ENCODE measurements at places on chromosomes 6 and 20. TPM values are rescaled to one million over a fixed set of nuclear protein-coding genes. Genes with fewer than 3 reads are reported as not detected.

CPNE5 gene
- 4.2 TPM for total RNA-seq

SEMG1 gene
- not detected for total RNA-seq

NFATC2 gene
- 11.7 TPM for total RNA-seq

CENPW gene
- total RNA-seq = not detected

OPRL1 gene
- total RNA-seq = not detected

- no peaks in the 10 kb centered on the region for H3K27me3 ChIP-seq
- H3K27ac ChIP-seq = no peak overlapping the region
- no peak for DNase-seq
Observed at GRCh38 chr6:149896491-149896890, 1.4 kb downstream of the RAET1E start.

GRCh38 chr20:1816384-1817381 is 78.5 kb upstream of the SIRPA start:
- H3K4me3 ChIP-seq = no peak overlapping the region
- H3K36me3 ChIP-seq = no peaks in the 10 kb centered on the region
- no peaks in the 10 kb centered on the region for H3K4me1 ChIP-seq
- H3K27ac ChIP-seq = no peak overlapping the region
- no peak for DNase-seq
- H3K27me3 ChIP-seq = no peaks in the 10 kb centered on the region

- no peak overlapping the region for H3K27ac ChIP-seq
- DNase-seq = no peak
- H3K27me3 ChIP-seq = no peaks in the 10 kb centered on the region
- no peaks in the 10 kb centered on the region for H3K36me3 ChIP-seq
Observed at GRCh38 chr6:139852488-139853140, 478.2 kb upstream of the CITED2 start.

DNA sequence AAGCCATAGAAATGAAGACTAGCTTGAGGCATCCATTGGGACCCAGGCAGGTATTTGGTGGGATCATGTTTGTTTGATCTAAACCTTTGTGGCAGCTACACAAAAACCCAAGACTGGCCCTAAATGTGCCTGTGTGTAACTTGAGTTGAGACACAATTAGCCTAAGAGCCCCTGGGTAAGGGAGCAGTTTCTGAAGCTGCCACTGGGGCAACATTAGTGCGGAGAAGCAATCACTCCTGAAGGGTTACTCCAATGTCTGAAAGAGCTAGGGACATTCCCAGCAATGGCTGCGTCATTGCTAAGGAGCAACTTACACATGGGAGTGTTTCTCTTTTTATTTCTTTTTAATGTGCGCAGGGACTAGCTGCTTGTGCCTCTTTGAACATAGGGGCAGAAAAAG is 67.9 kb upstream of the EEF1E1 start:
- no peak overlapping the region for H3K4me3 ChIP-seq
- H3K27ac ChIP-seq = no peak overlapping the region
- H3K4me1 ChIP-seq = no peaks in the 10 kb centered on the region
- no peaks in the 10 kb centered on the region for H3K27me3 ChIP-seq
- H3K36me3 ChIP-seq = no peaks in the 10 kb centered on the region

DNA sequence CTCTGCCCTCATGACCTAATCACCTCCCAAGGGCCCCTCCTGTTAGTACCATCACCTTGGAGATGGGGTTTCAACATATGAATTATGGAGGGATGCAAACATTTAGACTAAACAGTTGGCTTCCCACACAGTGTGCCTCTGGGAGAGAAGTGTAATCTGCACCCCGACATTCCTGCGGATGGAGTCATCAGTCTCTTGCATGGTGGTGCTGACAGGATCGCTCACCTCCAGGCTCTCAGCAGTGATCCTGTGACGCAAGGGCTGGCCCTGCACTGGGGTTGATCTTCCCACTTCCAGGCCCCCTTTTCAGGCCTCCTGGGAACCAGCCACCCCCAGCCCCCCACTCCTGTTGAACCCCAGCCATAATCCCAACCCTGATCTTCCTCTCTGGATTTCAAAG is 16.0 kb upstream of the PI16 start:
- no peak overlapping the region for H3K4me3 ChIP-seq
- no peaks in the 10 kb centered on the region for H3K4me1 ChIP-seq
- no peaks in the 10 kb centered on the region for H3K36me3 ChIP-seq
- no peak overlapping the region for H3K27ac ChIP-seq

DNA sequence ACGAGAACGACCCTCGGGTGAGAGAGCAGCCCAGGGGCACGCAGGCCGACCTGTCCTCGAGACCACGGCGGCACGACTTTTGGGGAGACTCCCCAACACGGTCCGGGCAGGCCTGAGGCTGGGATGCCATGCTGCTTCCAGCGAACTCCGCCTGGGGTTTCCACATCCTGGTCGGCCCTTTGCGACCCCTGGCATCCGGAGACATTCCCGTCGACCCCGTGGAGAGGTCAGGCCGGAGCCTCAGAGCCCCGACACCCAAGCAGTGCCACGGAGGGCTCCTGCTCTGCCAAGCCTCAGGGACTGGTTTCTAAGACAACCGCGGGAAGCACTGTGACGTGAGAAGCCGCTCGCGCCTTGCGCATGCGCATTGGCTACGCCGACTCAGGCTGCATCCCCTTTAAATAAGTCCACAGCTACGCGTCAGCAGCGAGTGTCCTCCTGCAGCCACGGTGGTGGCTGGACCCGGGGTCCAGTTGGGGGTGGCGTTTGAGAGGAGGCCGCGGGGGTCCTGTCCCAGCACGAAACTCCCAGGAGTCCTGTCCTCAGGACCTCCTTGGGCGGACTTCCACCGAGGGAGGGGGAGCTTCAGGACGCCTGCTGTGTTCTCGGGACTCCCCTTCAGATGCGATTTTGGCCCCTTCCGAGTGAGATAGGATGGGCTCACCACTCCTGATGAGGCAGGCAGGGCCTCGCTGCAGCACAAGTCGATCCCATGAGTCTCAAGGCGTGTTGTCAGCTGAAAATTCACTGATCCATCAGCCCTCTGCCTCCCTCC is 1089.3 kb upstream of the DEFB115 start:
- DNase-seq = no peak
- H3K4me1 ChIP-seq = no peaks in the 10 kb centered on the region
- H3K27me3 ChIP-seq = no peaks in the 10 kb centered on the region
- H3K27ac ChIP-seq = no peak overlapping the region

GRCh38 chr6:226516-227073 is 65.7 kb upstream of the DUSP22 start:
- H3K36me3 ChIP-seq = no peaks in the 10 kb centered on the region
- no peak overlapping the region for H3K4me3 ChIP-seq
- H3K27me3 ChIP-seq = no peaks in the 10 kb centered on the region
- no peak for DNase-seq
- no peak overlapping the region for H3K27ac ChIP-seq

- DNase-seq = no peak
- no peaks in the 10 kb centered on the region for H3K36me3 ChIP-seq
- H3K4me3 ChIP-seq = no peak overlapping the region
Observed at GRCh38 chr6:31001281-31001888, 8.9 kb upstream of the MUC22 start.

- no peaks in the 10 kb centered on the region for H3K27me3 ChIP-seq
- no peak overlapping the region for H3K27ac ChIP-seq
- peaks cover 20% of the 10 kb centered on the region for H3K4me1 ChIP-seq
- DNase-seq = no peak
- H3K36me3 ChIP-seq = no peaks in the 10 kb centered on the region
Observed at GRCh38 chr6:157063923-157064322, 259.4 kb downstream of the TMEM242 start.

DNA sequence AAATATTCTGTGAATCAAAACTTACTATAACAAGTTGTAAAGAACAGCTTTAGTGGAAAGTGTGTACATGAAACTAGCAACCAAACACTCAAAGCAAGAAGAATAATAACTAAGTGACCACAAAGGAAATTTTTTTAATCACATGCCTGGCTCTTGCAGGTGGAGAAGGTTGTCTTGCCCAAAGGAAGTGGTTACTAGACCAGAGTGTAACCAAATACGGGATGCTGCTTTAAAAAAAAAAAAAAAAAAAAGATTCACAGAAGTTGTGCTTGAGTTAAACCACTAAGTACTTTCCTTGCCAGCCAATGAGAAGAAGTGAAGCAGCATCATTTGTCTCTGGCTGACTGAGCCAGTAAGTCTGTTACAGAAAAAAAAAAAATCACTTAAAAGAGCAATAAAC is 19.1 kb upstream of the HLA-DQB1 start:
- H3K4me3 ChIP-seq = no peak overlapping the region
- no peak overlapping the region for H3K27ac ChIP-seq
- H3K4me1 ChIP-seq = no peaks in the 10 kb centered on the region
- H3K27me3 ChIP-seq = no peaks in the 10 kb centered on the region

DNA sequence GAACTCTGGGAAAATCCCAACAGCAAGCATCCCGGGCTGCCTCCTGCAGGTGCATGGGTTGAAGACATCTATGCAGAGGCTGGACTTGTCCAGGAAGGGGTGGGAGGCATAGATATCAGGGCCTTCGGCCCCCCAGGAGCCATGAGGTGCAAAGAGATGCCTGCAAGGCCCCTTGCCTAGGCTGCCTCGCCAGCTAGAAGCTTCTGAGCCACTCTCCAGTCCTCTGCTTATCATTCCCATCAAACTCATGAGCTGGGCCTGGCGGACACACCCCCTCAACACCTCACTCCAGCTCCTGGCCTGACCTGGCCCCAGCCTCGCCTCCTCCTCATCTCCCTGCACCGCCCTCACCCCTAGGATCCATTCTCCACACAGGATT is 152.4 kb upstream of the PTPN1 start:
- no peak for DNase-seq
- H3K4me1 ChIP-seq = peaks cover 14% of the 10 kb centered on the region
- H3K27ac ChIP-seq = no peak overlapping the region
- H3K36me3 ChIP-seq = no peaks in the 10 kb centered on the region
- no peaks in the 10 kb centered on the region for H3K27me3 ChIP-seq
